Chondrocyte (in vitro differentiated cells): ENCODE measurements at places on chromosomes 6 and 20. TPM values are rescaled to one million over a fixed set of nuclear protein-coding genes. Genes with fewer than 3 reads are reported as not detected.

DNA sequence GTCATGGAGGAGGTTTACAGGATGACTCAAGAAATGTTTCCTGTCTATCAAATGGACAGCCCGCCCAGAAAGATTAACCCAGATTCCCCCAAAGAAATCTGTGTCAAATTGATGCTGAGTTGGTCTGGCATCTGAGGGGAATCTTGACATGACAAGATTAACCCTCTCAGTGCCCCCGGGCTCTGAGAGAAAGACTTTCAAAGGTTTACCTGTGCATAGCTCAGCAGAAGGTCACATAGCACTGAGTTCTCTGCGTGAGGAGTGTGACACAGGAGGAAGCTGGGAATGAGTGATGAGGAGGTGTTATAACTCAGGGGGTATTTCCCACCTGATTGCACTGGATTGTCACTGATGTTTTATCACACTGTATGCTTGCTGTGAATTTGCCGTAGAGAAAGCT, 601.2 kb downstream of the DHX35 start:
- no peak overlapping the region for H3K27ac ChIP-seq
- H3K27me3 ChIP-seq: no peaks in the 10 kb centered on the region
- no peak overlapping the region for H3K4me3 ChIP-seq

Gene CST1
- total RNA-seq: not detected in 3 replicates

Gene QRSL1
- 8.6 to 12.5 TPM (median 9.7 TPM) in 3 replicates for total RNA-seq

DNA sequence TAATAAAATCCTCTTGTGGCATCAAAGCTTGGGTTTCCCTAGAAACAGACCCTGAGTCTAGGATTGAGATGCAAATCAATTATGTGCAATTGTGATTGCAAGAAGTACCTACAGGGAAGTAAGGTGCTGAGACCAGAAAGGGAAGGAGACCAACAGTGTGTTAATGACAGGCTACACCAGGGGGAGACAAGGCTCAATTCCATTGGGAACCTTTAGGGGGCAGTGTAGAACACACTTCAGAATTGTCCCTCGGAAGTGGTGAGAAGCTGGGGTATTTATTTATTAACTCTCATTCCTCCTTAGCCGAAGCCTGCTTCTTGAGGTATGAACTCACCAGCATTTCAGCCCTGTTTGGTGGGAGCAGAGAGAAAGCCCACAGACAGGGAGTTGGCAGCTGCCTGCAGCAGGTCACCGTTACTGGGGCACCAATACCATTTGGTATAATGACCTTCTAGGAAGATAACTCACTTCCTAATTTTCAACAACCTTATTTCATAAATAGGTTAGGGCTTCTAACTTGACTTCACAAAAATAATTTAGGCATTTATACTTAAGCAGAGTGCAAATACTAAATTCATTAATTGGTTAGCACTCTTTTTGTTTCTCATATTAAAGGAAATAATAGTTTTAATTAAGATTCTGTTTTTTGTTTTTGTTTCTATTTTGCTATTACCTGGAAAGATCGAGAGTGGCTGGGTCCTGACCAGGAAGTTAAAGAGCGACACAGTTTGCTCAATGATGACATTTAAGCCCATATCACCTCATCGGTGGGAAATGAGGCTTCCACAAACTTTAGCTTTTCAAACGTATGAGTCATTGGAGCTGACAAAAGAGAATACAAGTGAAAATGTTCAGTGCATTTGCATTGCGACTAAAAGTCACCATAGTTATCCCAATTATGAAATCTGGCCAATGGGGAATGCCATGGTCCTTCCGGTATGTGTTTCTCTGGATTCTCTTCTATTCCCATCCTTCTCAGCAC, 94.8 kb downstream of the BTBD3 start:
- H3K4me1 ChIP-seq: no peaks in the 10 kb centered on the region
- no peak overlapping the region for H3K27ac ChIP-seq
- no peaks in the 10 kb centered on the region for H3K27me3 ChIP-seq
- DNase-seq: no peak

Gene TCF21
- not detected in 3 replicates for total RNA-seq

Gene ELOVL4
- total RNA-seq: 4.4 to 6.1 TPM (median 5.7 TPM) in 3 replicates

Gene AVP
- not detected in 3 replicates for total RNA-seq

Gene C6orf163
- total RNA-seq: 1.2 to 3.3 TPM (median 1.7 TPM) in 3 replicates

DNA sequence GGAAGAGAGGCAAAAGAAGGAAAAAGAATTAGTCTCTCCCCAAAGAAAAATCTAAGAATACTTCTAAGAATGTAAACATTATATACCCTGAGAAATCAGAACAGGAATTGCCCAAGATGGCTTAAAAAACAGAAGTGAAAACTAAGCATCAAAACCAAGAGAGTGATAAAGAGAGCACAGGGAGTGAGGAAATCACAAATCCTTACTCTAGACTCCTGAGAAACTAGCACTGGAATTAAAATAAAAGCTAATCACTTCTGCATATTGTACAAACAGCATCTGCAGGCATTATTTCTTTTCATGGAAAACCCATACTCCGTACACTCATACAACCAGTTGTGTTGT, 285.7 kb downstream of the BTBD9 start:
- H3K27me3 ChIP-seq: peaks cover 2% of the 10 kb centered on the region
- no peak overlapping the region for H3K4me3 ChIP-seq
- H3K4me1 ChIP-seq: peaks cover 32% of the 10 kb centered on the region
- no peak for DNase-seq
- H3K36me3 ChIP-seq: peaks cover 2% of the 10 kb centered on the region
- no peak overlapping the region for H3K27ac ChIP-seq

- H3K36me3 ChIP-seq: no peaks in the 10 kb centered on the region
- no peak overlapping the region for H3K4me3 ChIP-seq
- peaks cover 77% of the 10 kb centered on the region for H3K4me1 ChIP-seq
- DNase-seq: no peak
- peak overlapping the region; percentile 65 for H3K27ac ChIP-seq
These were observed 216.8 kb upstream of the CITED2 start for GRCh38 chr6:139591075-139591865.

DNA sequence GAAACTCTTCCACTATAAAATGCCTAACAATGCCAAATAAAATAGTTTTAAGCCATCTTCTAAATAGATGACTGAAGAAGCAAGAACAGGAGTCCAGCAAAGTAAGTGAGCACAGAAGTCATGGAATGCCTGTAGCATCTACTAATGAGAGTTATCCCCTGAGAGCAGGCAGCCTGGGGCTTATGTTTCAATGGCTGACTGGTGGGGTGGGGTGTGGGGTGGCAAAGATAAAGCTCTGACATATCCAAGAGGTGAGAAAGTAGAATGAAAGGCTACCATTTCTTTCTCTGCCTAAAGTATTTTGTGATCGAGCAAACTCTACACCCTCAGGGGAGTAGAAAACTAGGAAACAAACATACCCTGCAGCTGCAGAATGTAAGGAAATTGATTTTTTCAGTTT, 348.8 kb downstream of the TFAP2B start:
- H3K27me3 ChIP-seq: no peaks in the 10 kb centered on the region
- DNase-seq: no peak
- no peak overlapping the region for H3K4me3 ChIP-seq
- H3K27ac ChIP-seq: no peak overlapping the region
- no peaks in the 10 kb centered on the region for H3K4me1 ChIP-seq
- peaks cover 7% of the 10 kb centered on the region for H3K36me3 ChIP-seq

DNA sequence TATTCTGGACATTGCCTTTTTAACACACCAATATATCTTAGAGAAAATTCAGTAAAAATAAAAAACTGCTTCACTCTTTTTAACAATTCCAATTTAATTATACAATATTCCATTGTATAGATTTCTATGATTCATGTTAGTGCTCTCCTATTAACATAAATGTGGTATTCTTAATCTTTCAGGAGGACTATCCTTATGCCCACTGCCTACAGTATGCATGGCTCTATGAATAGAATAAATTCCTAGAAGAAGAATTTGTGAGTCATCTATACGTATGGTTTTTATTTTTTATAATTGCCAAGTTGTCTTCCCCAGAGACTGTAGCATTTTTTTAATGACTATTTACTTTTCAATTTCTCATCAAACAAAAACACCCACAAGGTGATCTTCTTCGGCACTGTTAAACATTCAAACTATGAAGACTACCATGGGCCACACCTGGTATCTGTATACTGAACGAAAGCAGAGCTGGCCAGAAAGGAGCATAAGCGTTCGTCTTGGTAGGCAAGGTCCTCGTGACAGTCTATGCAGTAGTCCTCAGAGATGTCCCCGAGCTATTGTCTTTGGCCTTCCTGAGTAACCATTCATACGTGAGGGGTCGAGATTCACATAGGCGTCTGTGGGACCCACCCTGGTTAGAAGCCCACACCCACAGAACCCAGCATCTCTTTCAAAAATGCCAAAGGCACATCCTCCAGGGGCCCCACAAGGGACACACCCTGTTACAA, 74.6 kb downstream of the KIF16B start:
- peaks cover 14% of the 10 kb centered on the region for H3K36me3 ChIP-seq
- H3K4me1 ChIP-seq: peaks cover 12% of the 10 kb centered on the region
- no peak overlapping the region for H3K4me3 ChIP-seq
- no peak for DNase-seq
- H3K27ac ChIP-seq: no peak overlapping the region

- peaks cover 6% of the 10 kb centered on the region for H3K4me1 ChIP-seq
- H3K4me3 ChIP-seq: no peak overlapping the region
- H3K27ac ChIP-seq: no peak overlapping the region
These were observed 44.3 kb downstream of the ABHD12 start for GRCh38 chr20:25346349-25346748.

Gene PARD6B
- total RNA-seq: 0.34 to 2.2 TPM (median 1.1 TPM) in 3 replicates

Gene RIMS1
- total RNA-seq: 5.7 to 16.6 TPM (median 6.6 TPM) in 3 replicates

Gene ESR1
- total RNA-seq: not detected in 3 replicates

GRCh38 chr6:165969184-165969583, 198.5 kb downstream of the TBXT start:
- H3K27me3 ChIP-seq: peaks cover 2% of the 10 kb centered on the region
- no peak for DNase-seq
- H3K36me3 ChIP-seq: no peaks in the 10 kb centered on the region
- no peak overlapping the region for H3K27ac ChIP-seq

Gene PM20D2
- 6.2 to 9.8 TPM (median 6.3 TPM) in 3 replicates for total RNA-seq

GRCh38 chr6:84515067-84515466, 249.3 kb downstream of the TBX18 start:
- H3K27ac ChIP-seq: peak overlapping the region; percentile 83
- H3K4me3 ChIP-seq: no peak overlapping the region
- H3K4me1 ChIP-seq: peaks cover 53% of the 10 kb centered on the region
- no peak for DNase-seq

DNA sequence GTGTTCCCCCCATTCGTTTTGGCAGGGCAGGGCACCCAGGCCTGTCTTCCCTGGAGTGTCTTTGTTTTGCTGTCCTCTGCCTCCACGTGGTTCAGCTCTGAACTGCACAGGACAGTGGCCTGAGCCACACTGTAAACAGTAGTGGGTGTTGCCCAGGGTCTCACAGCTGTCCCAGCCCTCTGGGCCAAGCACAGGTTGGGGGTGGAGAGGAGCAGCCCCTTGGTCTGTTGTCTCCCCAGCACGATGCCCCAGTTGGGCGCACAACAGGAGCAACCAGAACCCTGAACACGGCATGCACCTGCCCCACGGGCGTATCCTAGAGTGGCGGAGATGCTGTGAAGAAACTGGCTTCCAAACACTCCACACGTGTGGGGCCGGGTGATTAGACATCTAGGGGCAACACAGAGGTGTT, 14.4 kb downstream of the CCDC167 start:
- H3K27me3 ChIP-seq: no peaks in the 10 kb centered on the region
- H3K36me3 ChIP-seq: peaks cover 12% of the 10 kb centered on the region
- H3K4me1 ChIP-seq: peaks cover 13% of the 10 kb centered on the region
- no peak overlapping the region for H3K4me3 ChIP-seq
- no peak overlapping the region for H3K27ac ChIP-seq
- DNase-seq: no peak

DNA sequence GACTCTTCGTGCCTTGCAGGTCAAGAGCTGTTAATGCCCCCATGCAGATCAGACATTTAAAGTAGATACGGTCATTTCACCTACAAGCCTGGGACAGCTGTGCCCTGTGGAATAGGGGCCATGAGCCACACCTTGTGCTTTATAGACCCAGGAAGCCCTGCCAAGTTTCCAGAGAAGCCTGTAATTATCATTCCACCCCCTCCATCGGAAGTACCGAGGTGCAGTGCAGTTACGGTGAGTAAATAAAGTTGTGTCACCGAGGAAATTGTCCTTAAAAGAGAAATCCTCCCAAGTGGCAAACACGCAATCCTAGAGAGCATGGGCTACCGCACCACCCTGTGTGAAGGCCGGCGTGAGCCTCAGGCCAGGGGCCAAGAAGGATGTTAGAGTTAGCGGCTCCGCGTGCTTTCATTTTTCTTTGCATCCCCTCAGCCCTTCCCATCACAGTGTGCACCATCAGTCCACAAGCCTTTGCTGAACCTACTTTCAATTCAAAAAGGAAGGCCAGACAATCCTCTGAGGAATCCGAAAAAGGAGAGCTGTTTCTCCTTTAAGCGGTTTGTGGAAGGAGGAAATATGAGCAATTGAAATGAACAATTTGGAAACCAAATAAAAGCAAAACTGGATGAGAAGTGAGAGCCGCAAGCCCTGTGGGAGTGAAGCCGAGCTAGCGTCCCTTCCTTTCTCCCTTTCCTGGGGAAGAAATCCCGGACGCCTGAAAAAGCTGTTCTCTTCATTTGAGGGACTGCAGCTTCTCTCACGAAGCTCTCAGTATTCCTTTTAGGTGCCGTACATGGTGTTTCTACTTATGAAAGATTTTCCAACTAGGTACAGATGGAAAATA, 183.3 kb upstream of the PDE10A start:
- no peak overlapping the region for H3K27ac ChIP-seq
- no peak for DNase-seq
- H3K4me3 ChIP-seq: no peak overlapping the region
- no peaks in the 10 kb centered on the region for H3K36me3 ChIP-seq
- H3K27me3 ChIP-seq: peaks cover 9% of the 10 kb centered on the region
- peaks cover 7% of the 10 kb centered on the region for H3K4me1 ChIP-seq

- H3K27me3 ChIP-seq: no peaks in the 10 kb centered on the region
- DNase-seq: no peak
- H3K36me3 ChIP-seq: no peaks in the 10 kb centered on the region
- H3K4me1 ChIP-seq: peaks cover 16% of the 10 kb centered on the region
These were observed 48.7 kb upstream of the ERVFRD-1 start for GRCh38 chr6:11160199-11160598.

Gene BEND6
- total RNA-seq: 8.9 to 15.8 TPM (median 10.9 TPM) in 3 replicates

Gene NOL4L
- 37.7 to 42.7 TPM (median 40.0 TPM) in 3 replicates for total RNA-seq

Gene GRIK2
- 8.2 to 15.8 TPM (median 8.3 TPM) in 3 replicates for total RNA-seq

GRCh38 chr6:35780719-35781118, at the start of gene CLPSL1:
TSS of gene CLPSL1 (plus strand) at chr6:35781019. CDS start at chr6:35781111, 92 bp downstream.
- no peak within 1 kb of the TSS for H3K4me3 ChIP-seq
- H3K4me1 ChIP-seq: peaks cover 4% of the 10 kb centered on the region
- no peaks in the 10 kb centered on the region for H3K36me3 ChIP-seq

Gene OLIG3
- not detected in 3 replicates for total RNA-seq

Gene ZNF391
- 4.1 to 5.0 TPM (median 4.5 TPM) in 3 replicates for total RNA-seq

- no peak overlapping the region for H3K4me3 ChIP-seq
- no peaks in the 10 kb centered on the region for H3K27me3 ChIP-seq
- H3K4me1 ChIP-seq: peaks cover 23% of the 10 kb centered on the region
- no peaks in the 10 kb centered on the region for H3K36me3 ChIP-seq
- DNase-seq: no peak
These were observed 164.7 kb upstream of the CCN2 start for GRCh38 chr6:132115714-132116366.

Gene CFAP61
- not detected in 3 replicates for total RNA-seq

Gene ZBTB12
- 6.3 to 7.6 TPM (median 6.7 TPM) in 3 replicates for total RNA-seq
